Spinal cord (tissue), 10 donors: ENCODE measurements at places on chromosomes 13 and 19. TPM values are rescaled to one million over a fixed set of nuclear protein-coding genes. Genes with fewer than 3 reads are reported as not detected.

GRCh38 chr19:49136771-49137171, 17.4 kb downstream of the PPFIA3 start:
- H3K4me1 ChIP-seq = peaks cover 15% of the 10 kb centered on the region
- H3K36me3 ChIP-seq = peaks cover 72% of the 10 kb centered on the region
- H3K27me3 ChIP-seq = no peaks in the 10 kb centered on the region
- no peak overlapping the region for H3K27ac ChIP-seq
- no peak for DNase-seq
- H3K4me3 ChIP-seq = no peak overlapping the region

DNA sequence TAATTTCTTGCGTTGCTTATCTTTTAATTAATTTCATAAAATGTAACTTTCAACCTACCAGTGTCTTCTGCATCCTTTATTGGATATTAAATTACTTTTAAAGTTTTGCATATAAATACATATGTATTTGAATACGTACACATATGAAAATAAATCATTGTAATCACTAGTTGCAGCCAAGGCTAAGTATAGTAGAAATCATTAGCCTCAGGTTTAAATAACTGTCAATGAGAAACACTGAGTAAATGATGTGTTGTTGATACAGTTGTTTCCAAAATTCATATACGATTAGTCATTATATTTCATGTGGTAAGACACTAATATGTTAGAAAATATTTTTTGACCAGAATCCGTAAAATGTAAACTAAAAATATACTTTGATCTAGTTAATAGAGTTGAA, 1267.1 kb upstream of the PCDH20 start:
- no peak overlapping the region for H3K4me3 ChIP-seq
- no peaks in the 10 kb centered on the region for H3K36me3 ChIP-seq
- no peaks in the 10 kb centered on the region for H3K27me3 ChIP-seq

GRCh38 chr19:1206864-1207450, 1.4 kb downstream of the STK11 start:
- H3K27ac ChIP-seq = peak overlapping the region; percentile 26
- peak overlapping the region; percentile 76 for H3K4me3 ChIP-seq
- H3K36me3 ChIP-seq = peaks cover 41% of the 10 kb centered on the region
- DNase-seq = no peak
- no peaks in the 10 kb centered on the region for H3K27me3 ChIP-seq

DNA sequence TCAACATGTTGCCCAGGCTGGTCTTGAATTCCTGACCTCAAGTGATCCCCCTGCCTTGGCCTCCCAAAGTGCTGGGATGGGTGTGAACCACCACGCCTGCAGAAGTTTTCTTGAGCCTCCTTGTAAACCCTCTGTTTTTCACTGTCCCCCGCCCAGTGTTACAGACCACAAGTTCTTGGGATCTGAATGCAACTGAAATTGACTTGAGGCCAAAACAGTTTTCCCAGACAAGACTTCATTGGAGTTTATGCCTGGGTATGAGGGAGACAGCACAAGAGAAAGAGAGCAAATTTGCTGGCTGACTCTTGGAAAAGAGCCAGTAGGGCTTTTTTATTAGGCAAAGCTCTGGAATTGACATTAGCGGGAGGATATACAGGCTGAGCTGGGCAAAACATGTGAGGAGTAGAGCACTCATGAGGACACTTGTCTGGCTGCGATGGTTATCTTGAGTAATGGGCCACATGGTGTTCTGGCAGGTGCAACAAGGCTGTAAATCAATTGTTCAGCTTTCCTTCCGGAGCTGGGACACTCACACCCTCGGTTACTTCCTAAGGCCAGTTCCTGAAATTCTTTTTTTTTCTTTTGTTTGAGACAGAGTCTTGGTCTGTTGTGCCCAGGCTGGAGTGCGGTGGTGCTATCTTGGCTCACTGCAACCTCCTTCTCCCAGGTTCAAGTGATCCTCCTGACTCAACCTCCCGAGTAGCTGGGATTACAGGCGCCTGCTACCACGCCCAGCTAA, 12.7 kb upstream of the HNRNPL start:
- no peak overlapping the region for H3K4me3 ChIP-seq
- no peak for DNase-seq
- peak overlapping the region; percentile 47 for H3K27ac ChIP-seq
- H3K36me3 ChIP-seq = no peaks in the 10 kb centered on the region
- peaks cover 10% of the 10 kb centered on the region for H3K4me1 ChIP-seq

- H3K27me3 ChIP-seq = no peaks in the 10 kb centered on the region
- no peak for DNase-seq
- no peaks in the 10 kb centered on the region for H3K36me3 ChIP-seq
- no peak overlapping the region for H3K27ac ChIP-seq
- no peaks in the 10 kb centered on the region for H3K4me1 ChIP-seq
Measured at GRCh38 chr13:104315606-104316005, 1249.4 kb upstream of the SLC10A2 start.

DNA sequence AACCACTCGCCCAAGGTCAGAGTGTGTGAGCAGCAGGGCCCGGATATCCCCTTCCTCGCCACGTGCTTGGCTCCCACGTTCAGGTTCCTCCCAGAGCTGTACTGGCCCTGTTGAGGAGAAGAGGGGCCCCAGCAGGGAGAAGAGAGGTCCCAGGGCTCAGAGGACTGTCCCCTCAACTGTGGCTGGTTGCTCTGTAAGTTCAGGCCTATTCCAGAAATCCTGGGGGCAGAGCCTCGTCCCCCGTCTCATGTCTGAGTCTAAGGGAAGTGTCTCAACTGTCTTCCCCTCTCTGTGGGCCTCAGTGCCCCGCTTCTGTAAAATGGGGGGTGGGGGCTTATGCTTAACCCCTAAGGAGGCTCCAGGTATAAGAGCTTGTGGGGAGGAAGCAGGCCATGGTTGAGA, 3.9 kb downstream of the PPP5C start:
- H3K27me3 ChIP-seq = no peaks in the 10 kb centered on the region
- H3K4me1 ChIP-seq = peaks cover 52% of the 10 kb centered on the region
- no peak overlapping the region for H3K27ac ChIP-seq
- H3K36me3 ChIP-seq = peaks cover 65% of the 10 kb centered on the region
- no peak for DNase-seq

DNA sequence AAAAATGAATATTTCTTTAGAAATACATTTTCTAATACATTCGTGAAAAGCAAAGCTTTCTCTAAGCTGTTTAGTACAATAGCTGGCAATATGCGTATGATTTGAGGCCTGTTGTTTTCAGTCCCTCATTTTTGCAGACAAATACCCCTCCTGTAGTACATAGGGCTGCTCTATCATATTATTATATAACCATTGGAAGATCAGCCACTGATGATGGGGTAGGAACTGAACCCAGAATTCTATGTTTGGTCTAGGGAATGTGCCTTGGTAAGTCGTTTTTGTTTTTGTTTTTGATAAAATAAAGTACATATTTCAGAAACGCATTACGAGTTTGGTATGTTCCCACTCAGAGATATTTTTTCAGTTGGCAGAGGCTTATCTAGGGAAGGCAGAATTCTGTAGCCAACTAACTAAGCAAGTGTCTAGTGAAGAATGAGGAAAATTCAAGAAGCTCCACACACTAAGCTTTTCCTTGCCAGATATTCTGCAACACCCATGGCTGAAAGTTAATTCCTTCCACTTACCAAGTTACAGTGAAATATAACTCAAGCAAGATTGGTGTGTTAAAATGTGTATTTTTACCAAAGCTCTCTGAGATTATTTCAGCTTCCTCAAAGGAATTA, 656.9 kb upstream of the MIR17HG start:
- no peak overlapping the region for H3K4me3 ChIP-seq
- H3K27ac ChIP-seq = no peak overlapping the region
- H3K27me3 ChIP-seq = no peaks in the 10 kb centered on the region

- H3K36me3 ChIP-seq = no peaks in the 10 kb centered on the region
- no peak overlapping the region for H3K4me3 ChIP-seq
- no peak for DNase-seq
Measured at GRCh38 chr13:30423891-30424290, 1.6 kb downstream of the UBE2L5 start.

GRCh38 chr13:20988909-20989655, 72.3 kb downstream of the LATS2 start:
- H3K4me3 ChIP-seq = no peak overlapping the region
- no peak for DNase-seq
- peaks cover 3% of the 10 kb centered on the region for H3K4me1 ChIP-seq
- H3K36me3 ChIP-seq = peaks cover 34% of the 10 kb centered on the region
- H3K27me3 ChIP-seq = no peaks in the 10 kb centered on the region
- H3K27ac ChIP-seq = no peak overlapping the region

DNA sequence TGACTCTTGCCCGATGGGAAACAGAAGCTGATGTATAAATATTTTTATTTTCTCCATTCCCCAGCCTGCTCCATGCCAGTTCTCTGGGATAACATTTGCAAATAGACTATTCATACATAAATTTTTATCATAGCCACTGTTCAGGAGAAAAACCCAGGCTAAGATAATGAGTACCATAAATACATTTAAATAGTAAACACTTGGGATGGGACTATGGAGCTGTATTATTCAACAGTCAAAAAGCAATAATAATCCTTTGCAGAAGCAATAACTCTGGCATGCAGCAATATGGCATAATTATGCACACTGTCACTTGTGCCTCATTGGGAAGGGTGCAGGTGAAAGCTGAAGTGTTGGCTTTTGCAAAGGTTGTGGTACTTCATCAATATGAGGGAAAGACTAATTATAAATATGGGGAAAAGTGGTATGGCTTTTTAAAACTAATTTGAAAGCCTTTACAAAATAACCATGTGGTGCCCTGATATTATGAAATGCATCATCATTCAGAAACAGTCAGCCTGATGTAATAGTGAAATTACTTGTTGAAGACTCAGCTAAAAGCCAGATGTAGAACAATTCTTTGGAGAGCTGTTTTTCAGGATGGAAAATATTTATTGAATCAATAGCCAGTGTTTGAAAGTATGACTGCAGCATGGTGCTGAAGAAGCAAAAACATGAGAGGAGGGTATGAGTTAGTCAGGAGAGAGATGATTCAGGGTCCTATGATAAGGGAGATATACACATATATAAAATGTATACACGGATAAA, 2476.7 kb downstream of the PCDH9 start:
- no peaks in the 10 kb centered on the region for H3K4me1 ChIP-seq
- no peak for DNase-seq
- H3K4me3 ChIP-seq = no peak overlapping the region
- no peak overlapping the region for H3K27ac ChIP-seq

DNA sequence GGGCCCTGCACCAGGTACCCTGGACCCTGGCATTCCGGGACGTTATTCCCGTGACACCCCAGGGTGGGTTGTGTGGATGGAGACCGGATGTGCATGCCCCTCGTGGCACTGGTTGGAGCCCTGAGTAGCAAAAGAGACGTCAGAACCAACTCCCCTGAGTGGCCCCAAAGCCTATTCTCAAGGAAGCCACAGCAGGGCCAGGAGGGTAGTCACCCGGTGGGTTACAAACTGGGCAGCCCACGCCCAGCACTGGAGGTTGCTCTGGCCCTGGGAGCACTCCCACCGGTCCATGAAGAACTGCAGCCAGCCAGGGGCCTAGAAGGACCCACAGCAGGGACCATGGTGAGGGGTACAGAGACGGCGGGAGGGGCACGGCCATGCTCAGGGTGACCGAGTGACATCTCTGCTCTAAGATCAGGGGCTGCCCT, 7.5 kb downstream of the KLF16 start:
- DNase-seq = no peak
- H3K4me3 ChIP-seq = peak overlapping the region; percentile 45
- peaks cover 28% of the 10 kb centered on the region for H3K36me3 ChIP-seq

GRCh38 chr13:111530137-111530870, 209.9 kb downstream of the TEX29 start:
- DNase-seq = no peak
- no peak overlapping the region for H3K27ac ChIP-seq
- peaks cover 5% of the 10 kb centered on the region for H3K4me1 ChIP-seq
- peaks cover 43% of the 10 kb centered on the region for H3K27me3 ChIP-seq
- H3K36me3 ChIP-seq = no peaks in the 10 kb centered on the region
- no peak overlapping the region for H3K4me3 ChIP-seq

- no peaks in the 10 kb centered on the region for H3K36me3 ChIP-seq
- DNase-seq = no peak
- no peaks in the 10 kb centered on the region for H3K27me3 ChIP-seq
- peaks cover 8% of the 10 kb centered on the region for H3K4me1 ChIP-seq
Measured at GRCh38 chr13:99610702-99611289, 109.5 kb downstream of the TM9SF2 start.

DNA sequence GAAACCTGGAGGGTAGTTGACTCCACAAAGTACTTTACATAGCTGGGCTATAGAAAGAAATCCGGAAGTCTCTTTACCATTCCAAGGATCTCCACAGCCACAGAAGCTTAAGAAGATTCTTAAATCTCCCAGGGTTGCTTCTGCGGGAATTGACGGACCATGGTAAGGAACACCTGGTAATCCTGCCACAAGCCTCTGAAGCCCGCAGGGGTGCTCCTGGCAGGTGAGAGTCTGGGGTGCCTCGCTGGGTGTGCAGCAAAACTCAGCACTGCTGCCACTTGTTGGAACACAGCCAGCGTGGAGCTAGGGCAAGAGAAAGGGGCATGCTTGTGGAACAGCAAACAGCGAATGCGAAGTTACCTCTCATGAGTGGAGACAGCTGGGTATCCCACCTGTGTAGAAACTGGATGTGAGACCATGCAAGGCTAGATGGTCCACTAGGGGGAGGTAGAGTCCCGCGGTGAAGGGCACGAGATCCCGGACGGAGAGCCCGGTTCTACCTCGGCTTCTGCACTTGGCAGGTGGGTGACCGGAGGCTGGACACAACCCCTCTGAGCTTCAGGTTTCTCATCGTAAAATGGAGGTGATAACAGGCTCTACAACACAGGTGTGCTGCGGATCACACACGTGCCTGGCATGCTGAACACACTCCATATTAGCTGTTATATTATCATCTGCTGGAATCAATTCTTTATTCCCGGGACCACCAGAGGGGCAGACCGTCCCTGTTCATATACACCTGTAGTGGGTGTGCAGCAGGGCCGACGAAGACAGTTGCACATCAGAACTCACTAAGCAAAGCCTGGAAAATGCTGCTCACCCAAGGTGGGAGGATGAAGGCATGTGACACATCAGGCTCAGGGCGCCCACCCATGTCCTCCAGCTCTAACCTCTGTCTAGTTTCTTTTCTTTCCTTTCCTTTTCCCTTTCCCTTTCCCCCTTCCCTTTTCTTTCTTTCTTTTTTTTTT, 24.1 kb upstream of the UBAC2 start:
- H3K4me1 ChIP-seq = peaks cover 6% of the 10 kb centered on the region
- H3K27ac ChIP-seq = no peak overlapping the region
- H3K36me3 ChIP-seq = no peaks in the 10 kb centered on the region
- H3K27me3 ChIP-seq = peaks cover 3% of the 10 kb centered on the region
- DNase-seq = peak; percentile 75
- H3K4me3 ChIP-seq = no peak overlapping the region

The SBK3 gene
- 0.11 TPM for total RNA-seq

The KCNJ14 gene
- 1.4 TPM for total RNA-seq

The FGF22 gene
- 1.2 TPM for total RNA-seq

The IGFL2 gene
- total RNA-seq = 0.10 TPM

The ZNF844 gene
- total RNA-seq = 24.2 TPM

The BCAM gene
- total RNA-seq = 24.1 TPM

The P2RY11 gene
- 2.8 TPM for total RNA-seq

The IZUMO4 gene
- total RNA-seq = 14.9 TPM
